DMS 273 treated with DMSO at 0.1 percent for 48 hours (cell line): ENCODE measurements at places on chromosomes 4 and X.

DNA sequence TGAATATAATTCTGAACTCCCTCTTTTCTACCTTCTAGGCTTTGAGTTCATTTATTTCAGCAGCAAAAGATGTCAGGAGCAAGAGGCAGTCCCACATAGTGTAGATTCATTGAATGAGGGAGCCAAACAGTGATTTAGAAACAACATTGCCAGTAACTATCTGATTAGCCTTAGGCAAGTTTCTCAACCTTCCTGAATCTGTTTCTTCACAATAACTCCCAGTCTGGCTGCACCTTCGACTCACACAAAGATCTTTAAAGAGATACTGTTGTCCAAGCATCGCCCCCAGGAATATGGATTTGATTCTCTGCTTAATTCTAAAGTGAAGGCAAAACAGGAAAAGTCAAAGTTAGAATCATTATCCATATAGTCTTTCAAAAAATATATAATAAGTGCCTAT is 1026.2 kb downstream of the DMD start:
- no peak for DNase-seq

GRCh38 chr4:182351485-182351884 is 108.3 kb downstream of the TENM3 start:
- DNase-seq = no peak

GRCh38 chr4:101345596-101346350 is 1.6 kb downstream of the PPP3CA start:
- peak; percentile 36 for DNase-seq

GRCh38 chr4:152310257-152310656 is 225.6 kb downstream of the FBXW7 start:
- no peak for DNase-seq

GRCh38 chr4:106671716-106672115 is 303.1 kb upstream of the GIMD1 start:
- DNase-seq = no peak

- no peak for DNase-seq
Observed at GRCh38 chrX:109679820-109680219, 53.2 kb downstream of the ACSL4 start.

GRCh38 chrX:149074398-149074797 is 430.7 kb downstream of the IDS start:
- DNase-seq = no peak

DNA sequence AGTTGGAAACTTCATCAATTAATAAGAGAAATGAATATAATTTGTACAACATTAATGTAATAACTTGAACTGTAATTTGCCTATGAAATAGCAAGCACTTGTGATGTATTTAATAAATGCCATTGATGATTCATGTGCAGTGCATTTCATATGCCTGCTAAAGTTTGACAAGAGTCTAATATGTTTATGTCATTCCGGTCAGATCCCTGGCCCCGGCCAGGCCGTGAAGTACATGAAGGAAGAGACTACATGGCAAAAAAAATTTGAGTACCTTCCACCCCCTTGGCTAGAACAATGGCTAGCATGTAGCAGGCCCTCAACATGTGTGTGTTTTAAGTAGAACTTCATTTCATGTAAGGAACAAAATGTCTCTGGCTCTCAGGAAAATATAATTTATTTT is 161.3 kb downstream of the ATP10D start:
- no peak for DNase-seq

DNA sequence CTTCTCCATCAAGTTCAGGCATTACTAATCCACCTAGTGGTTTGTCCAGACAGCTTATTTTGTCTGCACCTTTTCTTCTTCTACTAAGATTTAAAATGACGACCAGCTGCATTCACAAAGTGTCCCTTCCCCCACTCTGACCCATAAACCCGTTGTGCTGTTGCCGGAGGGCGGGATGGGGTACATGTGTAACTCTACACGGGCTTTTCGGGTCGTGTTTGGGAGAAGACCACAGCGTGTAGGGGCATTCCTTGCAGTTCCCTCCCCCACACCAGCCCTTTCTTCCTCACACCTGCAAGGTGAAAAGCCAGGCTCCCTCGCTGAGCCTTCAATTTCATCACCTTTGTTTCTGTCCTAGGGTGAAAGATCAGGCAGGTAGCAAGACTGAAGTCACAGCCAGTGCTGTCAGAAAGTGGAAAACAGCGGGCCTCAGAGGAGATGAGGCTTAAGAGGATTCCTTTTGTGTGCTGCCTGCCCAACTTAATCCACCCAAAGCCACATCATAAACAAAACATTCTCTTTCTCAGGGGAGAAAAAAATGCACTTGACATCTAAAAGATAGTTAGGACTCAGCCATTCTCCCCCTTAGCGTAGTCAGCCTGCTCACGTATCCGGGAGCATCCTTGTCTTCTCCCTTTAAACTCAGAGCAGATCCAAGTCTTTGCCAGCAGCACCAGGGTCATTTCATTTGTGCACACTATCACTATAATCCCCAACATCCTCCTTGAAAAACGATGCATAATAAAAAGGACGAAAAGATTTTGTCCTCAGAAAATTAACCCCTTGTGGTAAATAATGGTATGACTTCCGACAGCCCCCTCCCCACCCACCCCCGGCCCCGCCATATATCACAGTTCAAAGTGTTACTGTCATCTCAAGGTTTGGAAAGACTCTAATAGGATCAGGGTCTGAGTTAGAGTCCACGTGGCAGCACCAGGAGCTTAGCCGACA is 599.0 kb downstream of the RAB28 start:
- no peak for DNase-seq

- DNase-seq = no peak
Observed at GRCh38 chrX:150683112-150683511, 10.1 kb upstream of the MTMR1 start.

- no peak for DNase-seq
Observed at GRCh38 chr4:77801260-77801608, 17.9 kb downstream of the CNOT6L start.

DNA sequence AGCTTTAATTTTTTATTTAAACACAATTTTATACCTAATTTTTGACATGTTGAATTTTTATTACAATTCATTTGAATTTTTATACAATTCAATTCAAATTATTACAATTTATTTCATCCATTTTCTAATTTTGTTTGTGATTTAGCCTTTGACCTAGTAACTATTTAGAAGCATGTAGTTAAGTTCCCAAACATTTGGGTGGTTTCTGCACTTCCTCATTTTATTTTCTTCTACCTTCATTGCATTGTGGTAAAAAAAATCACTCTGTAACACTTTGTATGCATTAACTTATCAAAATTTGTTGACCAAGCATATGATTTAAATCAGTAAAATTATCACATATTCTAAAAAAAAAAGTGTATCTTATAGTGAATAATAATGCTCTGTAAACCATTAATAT is 928.9 kb downstream of the ARAP2 start:
- DNase-seq = no peak

DNA sequence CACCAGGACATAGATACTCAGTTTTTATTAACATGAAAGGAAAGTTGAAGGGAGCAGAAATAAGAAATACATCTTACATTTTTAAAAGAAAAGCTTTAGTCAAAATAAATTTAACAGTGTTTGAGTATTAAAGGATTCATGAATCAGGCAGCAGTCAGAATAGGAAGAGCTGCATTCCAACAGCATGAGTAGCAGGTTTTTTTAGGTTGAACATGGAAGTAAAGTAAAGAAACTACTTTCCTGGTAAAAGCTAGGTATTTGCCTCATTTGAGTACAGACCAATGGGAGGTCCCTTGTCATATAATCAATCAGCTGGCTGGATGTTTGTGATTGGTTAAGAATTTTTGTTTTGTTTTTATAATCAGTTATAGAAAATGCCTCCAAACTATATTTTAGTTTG is 645.9 kb upstream of the INTU start:
- no peak for DNase-seq

GRCh38 chr4:169293343-169294176 is 22.8 kb upstream of the SH3RF1 start:
- DNase-seq = no peak

- no peak for DNase-seq
Observed at GRCh38 chr4:109978704-109979454, 66.2 kb downstream of the EGF start.

GRCh38 chr4:93031431-93032098 is 727.8 kb downstream of the GRID2 start:
- DNase-seq = no peak

DNA sequence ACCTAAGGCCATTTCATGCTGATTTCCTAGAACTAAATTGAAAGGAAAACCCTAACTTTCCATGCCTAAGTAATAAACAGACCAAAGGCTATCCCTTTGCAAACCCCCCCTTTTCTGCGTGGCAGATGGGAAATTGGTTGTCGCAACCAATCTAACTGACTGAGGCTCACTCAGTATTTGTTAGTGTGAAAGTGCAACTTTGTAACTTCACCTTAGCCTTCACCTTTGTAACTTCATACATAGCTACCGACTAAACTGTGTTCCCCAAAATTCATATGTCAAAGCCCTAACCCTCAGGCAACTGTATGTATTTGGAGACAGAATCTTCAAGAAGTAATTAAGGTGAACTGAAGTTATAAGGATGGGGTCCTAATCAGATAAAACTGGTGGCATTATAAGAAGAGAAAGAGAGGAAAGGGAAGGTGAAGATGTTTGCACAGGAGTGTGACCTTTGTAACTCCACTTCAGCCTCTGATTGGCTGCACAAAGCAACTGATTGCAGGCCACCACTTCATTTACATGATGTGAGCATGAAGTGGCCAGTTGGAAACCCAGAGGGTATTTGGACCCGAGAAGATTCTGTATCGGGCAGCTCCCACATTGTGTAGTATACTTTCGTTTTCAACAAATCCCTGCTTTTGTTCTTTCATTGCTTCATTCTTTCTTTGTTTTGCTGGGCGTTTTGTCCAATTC is 4.9 kb upstream of the TMEM33 start:
- no peak for DNase-seq

DNA sequence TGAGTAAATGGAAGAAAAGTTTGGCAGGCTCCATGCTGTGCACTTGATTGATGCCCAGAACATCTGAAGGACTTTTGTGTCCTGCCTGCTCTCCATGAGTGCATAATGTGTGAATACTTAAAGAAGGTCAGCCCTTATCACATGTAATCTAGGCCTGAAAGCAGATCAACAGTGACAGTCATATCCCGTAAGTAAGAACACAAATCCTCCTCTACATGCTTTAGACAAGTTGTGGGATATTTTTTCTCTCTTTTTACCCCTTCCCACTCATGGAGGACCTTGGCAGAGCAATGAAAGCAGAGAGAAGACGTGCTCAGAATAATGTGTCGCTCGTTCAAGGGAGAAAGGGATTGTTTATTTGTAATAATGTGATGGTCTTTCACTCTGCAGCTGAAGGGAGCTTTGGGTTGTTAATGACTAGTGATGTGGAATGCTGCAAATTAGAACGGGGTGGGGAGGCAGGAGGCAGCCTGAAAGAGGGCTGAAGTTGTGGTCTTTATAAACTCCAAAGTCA is 286.6 kb downstream of the BMPR1B start:
- DNase-seq = no peak

GRCh38 chrX:130028196-130028595 is 45.8 kb downstream of the BCORL1 start:
- no peak for DNase-seq

GRCh38 chrX:65744965-65745364 is 77.5 kb downstream of the MSN start:
- DNase-seq = no peak

GRCh38 chr4:41550308-41550707 is 12.4 kb downstream of the LIMCH1 start:
- no peak for DNase-seq

DNA sequence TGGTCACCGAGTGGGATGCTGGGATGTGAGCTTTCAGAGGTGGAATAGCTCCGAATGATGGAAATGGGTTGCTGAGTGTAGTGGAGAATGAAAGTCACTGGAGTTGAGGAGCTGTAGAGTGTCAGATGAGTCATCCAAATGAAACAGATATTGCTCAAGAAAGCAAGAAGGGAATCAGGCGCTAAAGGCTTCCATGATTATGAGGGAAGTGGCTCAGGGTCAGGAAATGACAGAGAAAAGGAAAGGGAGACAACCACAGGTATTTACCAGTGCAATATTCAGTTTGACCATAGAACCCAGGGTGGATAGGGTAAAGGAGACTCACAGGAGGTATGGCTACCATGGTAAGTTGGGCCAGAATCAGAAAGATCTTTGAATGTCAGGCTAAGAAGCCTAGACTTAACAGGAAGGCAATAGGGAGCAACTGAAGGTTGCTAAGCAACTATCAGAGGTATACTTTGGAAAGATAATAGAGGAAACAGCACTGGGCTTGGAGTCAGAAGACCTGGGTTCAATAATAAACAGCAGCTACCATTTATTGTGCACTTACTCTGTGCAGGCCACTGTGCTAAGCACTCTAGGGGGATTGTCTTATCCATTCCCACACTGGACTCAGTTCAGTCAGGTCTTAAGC is 11.7 kb downstream of the LAS1L start:
- no peak for DNase-seq

- DNase-seq = no peak
Observed at GRCh38 chr4:145289403-145290076, 109.2 kb upstream of the OTUD4 start.

DNA sequence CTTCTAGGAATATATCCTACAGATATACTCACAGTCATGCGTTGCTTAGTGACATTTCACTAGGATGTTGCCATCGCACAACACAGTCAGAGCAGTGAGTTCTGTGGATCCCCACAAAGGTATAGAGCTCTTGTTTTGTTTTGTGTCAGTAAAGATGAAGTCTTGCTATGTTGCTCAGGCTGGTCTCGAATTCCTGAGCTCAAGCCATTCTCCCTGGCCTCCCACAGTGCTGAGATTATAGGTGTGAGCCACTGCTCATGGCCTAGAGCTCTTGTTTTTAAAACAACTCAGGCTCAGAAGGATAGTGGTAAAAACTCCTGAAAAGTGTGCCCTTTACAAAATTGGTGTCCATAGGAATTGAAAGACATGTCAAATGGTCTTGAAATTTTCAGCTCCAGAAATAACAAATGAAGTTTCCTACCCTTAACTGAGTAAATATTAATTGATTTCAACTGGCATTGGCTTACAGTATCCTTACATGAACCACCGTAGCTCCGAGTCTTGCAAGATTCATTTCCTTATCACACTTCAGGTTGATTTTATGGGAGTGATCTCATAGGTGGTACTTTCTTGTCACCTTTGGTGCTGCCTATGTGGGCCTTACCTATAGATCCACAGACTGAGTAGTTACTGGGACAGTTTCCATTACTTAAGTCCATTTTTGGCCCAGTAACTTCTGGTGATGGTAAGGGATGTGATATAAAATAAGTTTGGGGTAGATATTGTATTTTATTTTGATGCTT is 3.6 kb downstream of the CWH43 start:
- no peak for DNase-seq

GRCh38 chrX:39459952-39460351 is 637.8 kb downstream of the BCOR start:
- DNase-seq = no peak
